ENCODE measurements at places on chromosomes 6 and 20.

DNA sequence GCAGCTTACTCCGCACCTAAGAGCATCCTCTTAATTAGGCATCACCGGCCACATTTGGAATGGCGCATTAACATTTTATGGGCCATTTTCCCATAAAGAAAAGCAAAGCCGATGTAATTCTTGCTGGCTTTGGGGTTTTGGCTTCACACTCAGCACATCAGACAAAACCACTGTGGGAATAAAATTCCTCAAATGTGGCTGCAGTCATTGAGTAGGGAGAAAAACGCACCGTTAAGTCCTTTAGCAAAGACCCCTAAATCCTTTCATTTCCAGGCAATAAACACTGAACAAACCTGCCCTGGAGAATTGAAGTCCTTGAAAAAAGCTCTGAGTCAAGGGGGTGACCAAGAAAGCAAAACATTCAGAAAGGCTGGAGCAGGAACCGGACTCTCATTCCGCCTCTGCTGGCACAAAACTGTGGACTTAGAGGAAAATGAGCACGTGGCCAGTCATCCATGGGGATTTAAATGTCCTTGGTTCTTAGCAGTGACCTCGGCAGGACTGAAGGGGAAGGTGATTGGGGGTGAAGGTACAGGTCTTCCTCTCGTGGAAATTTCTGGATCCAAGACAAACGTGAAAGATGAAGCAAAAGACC lies 102.9 kb downstream of the CDH4 start:
- no peak for DNase-seq

DNA sequence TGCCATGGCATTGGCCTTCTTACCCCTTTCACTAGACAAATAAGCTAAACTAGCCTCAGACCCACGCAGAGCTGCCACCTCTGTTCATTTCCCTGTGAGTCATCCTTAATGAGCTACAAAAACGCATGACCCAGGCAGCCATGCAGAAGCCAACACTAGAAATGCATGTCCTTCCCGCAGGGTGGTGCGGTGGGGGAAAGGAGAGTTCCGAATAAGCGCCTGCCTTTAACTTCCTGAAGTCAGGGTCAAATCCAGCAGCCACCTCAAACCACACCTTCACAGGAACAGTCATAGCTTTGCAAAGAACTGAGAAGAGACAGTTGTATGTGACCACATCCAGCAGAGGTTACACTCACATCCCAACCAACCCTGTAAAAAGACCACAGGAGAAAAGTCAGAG lies 40.4 kb downstream of the IRF4 start:
- no peak for DNase-seq

GRCh38 chr6:18242062-18242851 lies 22.1 kb downstream of the DEK start:
- DNase-seq, result no peak

DNA sequence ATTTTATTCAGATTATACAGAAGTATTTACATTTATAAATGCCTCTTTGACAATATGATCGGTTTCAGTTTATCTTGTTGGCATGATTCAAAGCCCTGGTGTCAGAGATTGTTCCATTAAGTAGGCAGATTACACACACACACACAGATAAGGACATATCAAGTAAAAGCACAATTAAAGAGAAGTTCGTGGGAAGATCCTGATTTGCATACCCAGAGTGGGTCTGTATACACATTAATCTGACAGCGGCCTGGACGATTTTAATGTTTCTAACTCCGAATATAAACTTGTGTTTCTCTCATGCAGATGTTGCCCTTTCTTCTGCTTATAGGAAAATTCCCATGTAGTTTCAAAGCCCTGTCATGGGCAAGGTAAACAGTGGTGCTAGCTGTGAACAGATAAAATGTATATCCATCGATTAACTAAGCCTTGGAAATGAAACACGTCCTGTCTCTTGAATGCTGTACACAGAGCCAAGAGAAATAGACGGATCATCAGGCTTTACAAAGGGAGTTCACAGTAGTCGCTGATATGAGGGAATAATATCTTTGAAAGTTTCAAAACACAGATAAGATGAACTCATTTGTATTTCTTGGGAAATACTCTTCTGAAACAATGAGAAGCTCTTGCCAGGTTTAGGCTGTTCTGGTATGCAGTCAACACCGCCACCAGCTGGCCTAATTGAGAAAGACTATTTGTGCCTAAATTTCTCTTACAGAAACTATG lies 108.2 kb upstream of the GMDS start:
- peak; percentile 42 for DNase-seq

DNA sequence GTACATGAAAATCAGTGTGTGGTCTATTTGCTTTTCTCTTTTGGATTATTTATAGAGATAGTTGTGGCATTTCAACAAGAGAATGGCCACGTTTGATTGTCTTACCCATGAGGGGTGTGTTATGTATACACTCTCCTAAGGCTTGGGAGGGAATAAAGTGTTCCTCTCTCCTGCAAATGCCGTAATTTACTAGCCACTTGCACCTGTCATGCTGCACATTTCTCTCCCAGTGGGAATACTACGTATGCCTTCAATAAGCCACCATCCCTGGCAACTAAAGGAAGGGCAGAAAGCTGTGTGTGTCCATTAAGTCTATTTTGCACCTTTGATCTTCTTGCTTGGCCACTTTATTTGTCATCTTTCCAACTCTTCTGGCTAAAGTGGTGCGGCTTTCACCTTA lies 541.2 kb downstream of the QKI start:
- DNase-seq, result no peak

DNA sequence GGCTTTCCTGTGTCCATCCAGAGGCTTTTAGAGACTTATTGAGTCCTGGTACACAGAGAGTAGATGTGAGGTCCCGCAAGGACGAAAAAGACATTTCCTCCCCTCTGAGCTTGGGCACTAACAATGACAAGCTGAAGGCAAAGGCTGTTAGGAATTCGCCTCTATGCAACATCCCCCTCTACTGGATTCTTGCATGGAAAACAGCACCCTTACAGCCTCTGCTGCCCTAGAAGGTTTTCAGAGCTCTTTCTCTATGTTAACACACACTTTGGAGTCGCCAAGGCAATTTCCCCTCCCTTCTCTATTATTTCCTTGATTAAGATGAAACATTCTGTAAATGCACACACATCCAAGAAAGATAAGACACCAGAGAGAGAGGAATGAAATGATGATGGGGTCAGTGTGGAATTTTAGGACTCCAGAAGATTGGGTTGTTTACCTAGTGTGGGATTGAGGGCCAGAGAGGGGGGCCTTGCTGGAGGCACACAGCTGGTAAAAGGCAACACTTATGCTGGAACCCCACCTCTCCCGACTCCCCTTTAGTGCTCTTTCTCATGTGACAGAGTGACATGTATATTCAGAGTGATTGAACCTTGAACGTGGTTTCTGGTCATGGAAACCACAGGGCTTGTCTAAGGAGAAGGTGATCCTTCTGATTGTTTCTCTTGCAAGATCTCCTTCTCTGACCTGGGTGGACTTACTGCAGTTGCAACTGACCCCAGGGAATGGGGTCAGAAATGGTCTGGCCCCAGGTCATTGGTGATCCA lies 300.7 kb downstream of the CLIC5 start:
- DNase-seq, result peak; percentile 58

GRCh38 chr6:124982669-124983068 lies 20.4 kb downstream of the RNF217 start:
- no peak for DNase-seq

- no peak for DNase-seq
These were observed 38.4 kb upstream of the PRIM2 start for GRCh38 chr6:57279013-57279412.

GRCh38 chr6:7543789-7544424 lies 2.4 kb downstream of the DSP start:
- DNase-seq, result no peak

- no peak for DNase-seq
These were observed 7.1 kb downstream of the BMP7 start for GRCh38 chr20:57259121-57259937.

GRCh38 chr6:37783025-37783855 lies 36.3 kb upstream of the ZFAND3 start:
- no peak for DNase-seq

- DNase-seq, result no peak
These were observed 87.7 kb downstream of the TMEM242 start for GRCh38 chr6:157235600-157236039.

DNA sequence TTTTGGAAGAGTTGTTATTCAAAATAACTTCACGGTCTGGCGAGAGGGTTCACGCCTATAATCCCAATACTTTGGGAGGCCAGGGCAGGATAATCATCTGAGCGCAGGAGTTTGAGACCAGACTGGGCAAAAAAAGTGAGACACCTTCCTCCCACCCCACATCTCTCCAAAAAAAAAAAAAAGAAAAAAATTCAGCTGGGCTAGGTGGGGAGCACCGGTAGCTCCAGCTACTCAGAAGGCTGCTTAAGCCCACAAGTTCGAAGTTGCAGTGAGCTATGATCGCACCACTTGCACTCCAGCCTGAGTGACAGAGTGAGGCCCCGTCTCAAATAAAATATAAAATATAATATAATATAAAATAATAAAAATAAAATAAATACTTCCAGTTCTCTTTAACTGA lies 10.4 kb downstream of the OR2B2 start:
- DNase-seq, result no peak

DNA sequence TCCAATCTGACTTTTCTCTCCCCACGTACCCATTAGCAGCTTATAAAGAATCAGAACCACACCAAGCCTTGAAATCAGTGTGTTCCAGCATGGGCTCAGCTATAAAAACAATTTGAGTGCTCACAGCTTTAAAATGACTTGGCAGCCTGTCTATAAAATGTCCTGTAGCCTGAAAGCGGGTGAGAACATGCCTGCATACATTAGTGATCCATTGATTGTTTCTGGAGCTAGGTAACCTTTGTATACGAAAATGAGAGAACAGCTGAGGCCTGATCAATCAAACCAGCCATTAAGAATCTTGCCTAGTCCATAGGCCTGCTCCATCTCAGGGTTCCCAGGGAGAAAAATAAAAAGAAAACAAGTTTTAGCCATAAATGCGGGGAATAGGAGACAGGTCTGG lies 245.8 kb upstream of the SULF2 start:
- DNase-seq, result no peak

GRCh38 chr20:38591474-38592410 lies 9.9 kb upstream of the ARHGAP40 start:
- DNase-seq, result no peak

- no peak for DNase-seq
These were observed 177.1 kb upstream of the MAP3K7 start for GRCh38 chr6:90764001-90764400.

GRCh38 chr6:113375950-113376846 lies 480.9 kb upstream of the MARCKS start:
- no peak for DNase-seq

DNA sequence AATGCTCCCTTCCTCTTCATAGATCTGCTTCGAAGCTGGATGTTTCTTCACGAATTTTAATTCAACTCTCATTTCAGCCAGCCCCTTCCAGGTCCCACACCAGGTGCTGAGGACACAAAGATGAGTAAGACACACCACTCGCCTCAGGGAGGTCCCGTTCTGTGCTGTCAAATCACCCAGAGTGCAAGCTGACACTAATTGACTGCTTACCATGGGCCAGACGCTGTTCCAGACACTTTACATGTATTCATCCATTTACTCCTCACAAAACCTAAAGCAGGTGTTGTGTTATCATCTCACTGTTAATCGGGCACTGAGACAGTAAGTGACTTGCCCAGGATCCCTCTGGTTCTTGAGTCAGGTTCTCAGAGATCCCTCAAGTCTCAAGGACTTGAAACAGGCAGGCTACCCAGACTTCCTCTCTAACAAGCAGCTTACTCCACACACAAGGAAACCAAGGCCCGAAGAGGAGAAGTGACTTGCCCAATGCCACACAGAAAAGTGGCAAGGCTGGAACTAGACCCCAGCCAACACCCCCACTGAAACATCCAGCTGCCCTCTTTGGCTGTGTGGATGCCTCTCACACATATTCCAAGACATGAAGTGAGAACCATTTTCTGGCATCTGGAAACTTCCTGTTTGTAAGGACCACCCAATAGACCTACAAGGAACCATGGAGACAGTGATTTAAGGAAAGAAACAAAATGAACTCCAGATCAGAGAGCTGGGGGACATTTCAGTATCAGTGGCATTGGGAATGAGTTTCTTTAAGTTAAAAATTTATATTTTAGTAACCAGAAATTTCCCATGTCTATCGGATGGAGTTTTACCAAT lies 174.5 kb downstream of the CDC5L start:
- no peak for DNase-seq

GRCh38 chr6:2877057-2877882 lies 25.8 kb downstream of the SERPINB9 start:
- DNase-seq, result no peak

DNA sequence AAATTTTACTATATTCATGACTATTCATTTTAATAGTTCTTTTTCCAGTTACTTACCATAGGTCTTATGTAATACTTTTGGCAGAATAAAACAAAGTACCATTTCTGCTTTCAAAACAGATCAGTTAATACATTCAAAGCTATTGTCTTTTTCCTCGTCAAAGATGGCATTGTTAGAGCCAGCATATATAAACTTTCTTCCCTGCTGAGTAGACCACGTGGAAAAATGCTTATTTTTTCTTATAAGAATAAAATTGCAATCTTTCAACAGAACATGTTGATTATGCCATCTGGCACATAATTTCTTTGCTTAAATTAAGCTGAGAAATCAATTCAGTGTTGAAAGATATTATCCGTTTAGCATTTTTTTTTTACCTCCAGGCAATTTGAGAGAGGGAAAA lies 34.9 kb upstream of the EXOC2 start:
- DNase-seq, result no peak

GRCh38 chr6:89122625-89123024 lies 4.8 kb upstream of the SRSF12 start:
- no peak for DNase-seq

- DNase-seq, result no peak
These were observed 14.4 kb downstream of the EXOC2 start for GRCh38 chr6:678520-678919.

GRCh38 chr6:149889326-149889725 lies 8.6 kb downstream of the RAET1E start:
- no peak for DNase-seq

DNA sequence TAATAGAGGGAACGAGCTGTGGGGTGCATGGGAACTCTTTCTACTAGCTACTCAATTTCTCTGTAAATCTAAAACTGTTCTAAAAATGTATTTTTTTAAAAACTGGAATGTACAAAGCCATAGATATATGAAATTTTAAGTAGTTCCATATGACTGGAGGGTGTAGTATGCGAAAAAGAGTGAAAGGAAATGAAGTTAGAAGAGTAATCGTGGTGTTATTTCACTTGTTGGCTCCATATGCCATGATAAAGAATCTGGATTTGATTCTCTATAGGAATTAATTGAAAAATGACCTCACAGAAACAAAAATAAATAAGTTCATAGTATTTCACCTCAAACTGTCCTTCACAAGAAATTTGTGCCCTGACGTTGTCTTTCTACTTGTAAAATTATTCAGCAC lies 500.2 kb downstream of the TENT5A start:
- DNase-seq, result no peak

DNA sequence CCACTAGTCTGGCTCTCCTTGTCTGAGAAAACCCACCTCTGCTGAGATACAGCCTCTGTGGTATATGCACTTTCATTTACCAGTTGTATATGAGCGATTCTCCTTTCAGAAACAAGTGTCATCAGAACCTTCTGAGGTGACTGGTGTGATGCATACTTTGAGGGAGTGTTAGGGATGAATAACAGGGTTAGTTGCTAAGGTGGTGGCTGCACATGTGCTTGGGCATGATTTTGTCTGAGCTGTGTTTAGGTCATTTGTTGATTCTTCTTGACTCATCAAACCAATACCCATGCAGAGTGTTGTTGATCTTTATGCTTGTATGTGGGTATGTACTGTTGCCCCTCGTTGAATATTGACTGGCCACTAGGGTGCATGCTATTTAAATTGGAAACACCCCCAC lies 25.7 kb downstream of the DTD1 start:
- DNase-seq, result no peak

GRCh38 chr6:108640104-108640503 lies 79.4 kb downstream of the FOXO3 start:
- DNase-seq, result no peak

Data from NCI-H1930 (cell line).